ENCODE measurements at places on chromosomes 4 and X.

GRCh38 chrX:150548684-150549083 lies 19.7 kb upstream of the MTM1 start:
- DNase-seq: no peak

DNA sequence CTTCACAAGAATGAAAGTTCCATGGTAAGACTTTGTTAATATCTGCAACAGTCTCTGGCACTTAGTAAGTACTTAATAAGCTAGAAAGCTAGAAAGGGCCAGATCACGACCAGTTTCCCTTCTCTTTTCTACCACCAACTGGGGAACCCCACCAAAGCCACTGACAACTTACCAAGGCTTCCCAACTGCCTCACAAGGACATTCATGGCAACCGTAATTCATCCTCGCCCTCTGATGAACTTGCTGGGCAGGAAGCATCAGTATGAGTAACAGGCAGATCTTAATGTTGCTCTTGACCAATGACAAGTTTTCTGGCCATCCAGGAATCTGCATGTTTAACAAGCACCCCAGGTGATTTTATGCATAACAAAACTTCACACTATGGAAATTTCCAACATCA lies 23.2 kb upstream of the ZCCHC13 start:
- no peak for DNase-seq

DNA sequence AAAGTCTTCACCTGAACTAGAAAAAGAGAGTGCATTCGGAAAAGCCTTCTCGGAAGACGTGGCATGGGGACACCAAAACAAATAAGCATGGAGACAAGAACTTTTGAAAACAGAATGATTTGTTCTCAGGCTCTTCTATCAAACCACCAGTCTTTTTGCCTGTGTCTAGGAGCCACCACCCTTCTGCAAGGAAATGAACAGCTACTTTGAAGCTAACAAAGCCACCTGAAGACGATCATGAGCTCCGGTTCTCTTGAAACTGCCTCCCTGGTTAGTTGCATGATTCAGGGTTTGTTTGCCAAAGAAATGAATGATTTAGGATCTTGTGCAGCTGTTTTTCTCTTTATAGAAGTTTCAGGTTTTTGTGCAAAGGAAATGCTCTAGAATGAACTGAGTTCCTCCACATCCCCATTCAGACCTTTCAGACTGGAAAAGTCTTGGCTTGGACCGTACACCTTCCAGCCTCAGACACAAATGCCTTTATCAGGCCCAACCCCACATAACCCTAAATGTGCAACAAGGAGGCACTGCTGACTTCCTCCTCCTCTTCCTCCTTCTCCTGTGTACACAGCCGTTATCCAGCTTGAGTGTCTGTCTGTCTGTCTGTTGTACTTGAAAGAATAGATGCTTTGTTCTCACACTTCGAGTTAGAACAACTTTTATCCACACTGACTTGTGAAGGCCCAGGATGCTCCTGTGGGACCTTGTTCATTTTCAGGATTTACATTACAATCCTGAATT lies 334.8 kb upstream of the KLF3 start:
- DNase-seq: no peak

DNA sequence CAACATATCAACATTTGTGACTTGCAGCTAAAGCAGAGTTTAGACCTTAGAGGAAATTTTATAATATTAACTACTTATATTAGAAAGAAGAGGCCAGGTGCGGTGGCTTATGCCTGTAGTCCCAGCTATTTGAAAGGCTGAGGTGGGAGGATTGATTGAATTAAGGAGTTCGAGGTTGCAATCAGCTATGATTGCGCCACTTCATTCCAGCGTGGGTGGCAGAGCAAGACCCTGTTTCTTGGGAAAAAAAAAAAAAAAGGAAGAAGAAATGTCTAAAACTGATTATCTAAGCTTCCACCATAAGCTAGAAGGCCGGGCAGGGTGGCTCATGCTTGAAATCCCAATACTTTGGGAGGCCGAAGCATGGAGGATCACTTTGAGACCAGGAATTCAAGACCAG lies 42.0 kb upstream of the USP9X start:
- no peak for DNase-seq

GRCh38 chr4:37685161-37685822 lies 884 bp downstream of the RELL1 start:
- DNase-seq: peak; percentile 54

GRCh38 chr4:24862073-24862751 lies 50.6 kb downstream of the CCDC149 start:
- no peak for DNase-seq

DNA sequence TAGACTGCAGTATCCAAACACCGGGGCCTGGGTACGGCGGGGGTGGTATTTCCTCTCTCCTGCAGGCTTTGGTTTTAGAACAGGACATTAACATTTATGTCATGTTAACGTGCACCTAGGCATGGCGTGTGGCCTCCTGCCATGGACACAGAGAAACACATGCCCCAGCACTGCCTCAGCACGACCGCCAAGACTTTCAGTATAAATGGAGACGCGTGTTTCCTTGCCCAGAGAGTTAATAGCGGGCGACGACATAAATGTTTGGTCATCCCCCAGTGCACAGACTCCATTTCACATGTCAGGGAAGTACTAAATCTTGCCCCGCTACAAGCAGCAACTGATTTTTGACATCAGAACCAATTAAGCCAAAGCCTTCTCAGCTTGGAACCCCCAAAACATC lies 737.9 kb downstream of the RAB28 start:
- DNase-seq: no peak

DNA sequence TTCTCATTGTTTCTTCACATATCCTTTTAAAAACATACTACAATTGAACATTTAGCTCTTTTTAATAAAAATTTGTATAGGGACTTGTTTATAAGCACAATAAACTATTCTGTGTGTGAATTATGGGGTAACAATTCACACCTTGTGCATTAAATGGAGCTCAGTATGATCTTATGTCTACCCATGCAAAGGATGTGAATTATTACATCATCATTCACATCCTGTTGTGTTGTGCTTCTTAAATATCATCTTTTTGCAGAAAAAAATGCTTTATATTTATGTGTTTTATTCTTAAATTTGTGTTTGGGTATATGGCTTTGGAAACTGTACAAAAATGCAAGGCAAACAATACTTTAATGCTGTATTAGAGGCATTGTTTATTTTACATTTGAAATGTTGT lies 96.7 kb upstream of the PABPC4L start:
- DNase-seq: no peak

DNA sequence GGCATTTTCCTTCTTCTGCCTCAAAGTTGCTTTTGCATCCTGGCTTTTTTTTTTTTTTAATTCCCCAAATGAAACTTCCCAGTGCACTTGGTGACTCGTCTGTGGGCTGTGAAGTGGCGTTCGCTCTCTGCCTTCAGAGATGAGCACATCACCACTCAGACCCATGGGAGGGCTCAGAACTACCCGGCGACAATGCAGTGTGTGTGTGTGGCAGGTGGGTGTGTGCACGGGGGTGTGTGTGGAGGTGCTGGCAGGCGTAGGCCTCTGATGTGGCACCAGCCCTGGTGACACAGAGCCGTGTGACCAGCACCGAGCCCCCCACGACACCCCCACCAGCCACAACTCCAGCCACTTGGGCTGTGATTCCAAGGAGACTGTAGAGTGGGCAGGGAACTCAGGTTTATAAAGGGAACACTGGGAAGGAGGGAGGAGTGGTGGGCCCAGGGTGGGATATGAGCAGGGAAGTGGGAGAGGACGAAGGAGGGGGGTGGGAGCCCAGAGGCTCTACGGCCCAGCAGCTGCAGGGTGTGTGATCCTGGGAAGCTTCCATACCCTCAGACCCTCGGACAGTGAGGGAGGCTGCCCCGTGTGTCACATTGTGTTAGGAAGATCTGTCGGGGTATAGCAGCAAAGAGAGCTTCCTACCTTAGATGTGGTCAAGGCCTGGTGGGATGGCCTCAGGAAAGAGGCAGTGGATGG lies 6.0 kb upstream of the WFS1 start:
- no peak for DNase-seq

- DNase-seq: no peak
These were observed 327.5 kb upstream of the FRG1 start for GRCh38 chr4:189613207-189613606.

GRCh38 chrX:41722214-41722613 lies 1.8 kb upstream of the GPR82 start:
- DNase-seq: no peak
